ENCODE measurements at places on chromosomes 6 and 20.

- no peak for DNase-seq
These were observed 368.7 kb downstream of the HAO1 start for GRCh38 chr20:7571521-7572055.

- no peak for DNase-seq
These were observed 140.6 kb downstream of the MTHFD1L start for GRCh38 chr6:151005896-151006632.

DNA sequence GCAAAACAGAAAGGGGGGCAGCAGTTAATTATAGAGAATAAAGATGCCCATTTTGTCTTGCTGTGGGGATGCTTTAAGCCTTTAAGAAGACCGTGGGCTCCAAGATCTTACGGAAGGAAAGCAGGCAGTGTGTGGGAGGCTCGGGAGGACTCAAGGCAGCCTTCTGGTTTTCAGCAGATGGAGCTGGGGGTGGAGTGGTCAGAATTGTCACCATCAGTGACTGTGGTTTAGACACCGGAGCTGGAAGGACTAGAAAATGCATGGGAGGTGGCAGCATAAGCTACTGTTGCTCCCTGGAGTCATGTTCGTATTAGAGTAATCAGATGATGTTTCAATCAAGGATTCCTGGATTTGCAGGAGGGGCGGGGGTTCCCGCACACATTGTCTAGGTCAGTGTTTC, 3.7 kb downstream of the PHACTR1 start:
- no peak for DNase-seq

DNA sequence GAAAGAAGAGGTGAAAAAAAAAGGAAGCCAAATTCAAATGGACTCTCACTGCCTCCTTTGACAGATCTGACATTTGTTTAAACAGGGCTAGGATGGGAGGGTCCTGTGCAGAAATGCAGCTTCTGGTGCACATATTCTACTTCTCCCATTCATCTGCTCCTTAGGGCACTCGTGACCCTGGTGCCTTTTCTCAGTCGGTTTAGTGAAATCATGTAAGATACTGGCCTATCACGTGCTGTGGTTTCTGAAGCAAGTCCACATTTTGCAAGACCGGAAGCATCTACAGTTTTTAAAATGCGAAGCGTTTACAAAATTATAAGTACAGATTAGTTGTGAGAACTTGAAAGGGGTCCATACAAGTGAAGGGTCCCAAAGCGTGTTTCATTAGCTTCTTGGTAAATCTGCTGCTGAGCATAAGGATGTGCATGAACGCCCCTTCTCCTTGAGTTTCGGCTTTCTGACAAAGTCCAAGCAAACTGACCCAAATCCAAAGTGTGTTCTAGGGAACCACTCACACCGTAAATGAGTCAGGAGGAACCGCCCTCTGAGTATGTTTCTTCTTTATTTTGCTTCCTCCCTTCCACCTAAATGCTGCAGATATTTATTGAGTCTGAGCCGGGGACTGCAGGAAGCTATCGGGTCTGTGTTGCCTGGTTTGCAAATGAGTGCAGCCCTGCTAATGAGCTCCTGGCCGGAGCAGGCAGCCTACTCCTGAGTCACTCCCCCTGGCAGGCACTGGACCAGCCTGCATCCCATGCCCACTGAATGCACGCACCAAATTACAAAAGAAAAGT, 323.8 kb upstream of the JARID2 start:
- DNase-seq = no peak

GRCh38 chr6:39100358-39100757, 14.6 kb downstream of the SAYSD1 start:
- DNase-seq = no peak

- no peak for DNase-seq
These were observed 49.8 kb upstream of the ENPP5 start for GRCh38 chr6:46220352-46221221.

DNA sequence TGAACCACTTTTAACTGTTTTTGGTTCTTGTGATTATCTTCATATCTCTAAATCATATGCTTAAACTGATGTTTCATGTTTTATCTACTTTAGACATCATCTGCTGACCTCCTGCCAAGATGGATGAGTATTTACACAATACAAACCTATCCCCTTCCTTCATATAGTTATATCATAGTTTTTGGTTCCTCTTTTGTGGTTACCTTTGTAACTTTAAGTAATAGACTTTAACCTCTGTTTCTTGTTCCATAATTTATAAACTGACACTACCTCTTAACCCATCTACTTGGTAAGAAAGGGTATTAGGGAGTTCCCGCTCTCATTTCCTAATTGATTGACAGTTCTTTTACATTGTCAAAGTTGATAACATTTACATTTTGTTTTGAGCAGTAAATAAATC, 11.9 kb downstream of the PCMT1 start:
- DNase-seq = no peak

DNA sequence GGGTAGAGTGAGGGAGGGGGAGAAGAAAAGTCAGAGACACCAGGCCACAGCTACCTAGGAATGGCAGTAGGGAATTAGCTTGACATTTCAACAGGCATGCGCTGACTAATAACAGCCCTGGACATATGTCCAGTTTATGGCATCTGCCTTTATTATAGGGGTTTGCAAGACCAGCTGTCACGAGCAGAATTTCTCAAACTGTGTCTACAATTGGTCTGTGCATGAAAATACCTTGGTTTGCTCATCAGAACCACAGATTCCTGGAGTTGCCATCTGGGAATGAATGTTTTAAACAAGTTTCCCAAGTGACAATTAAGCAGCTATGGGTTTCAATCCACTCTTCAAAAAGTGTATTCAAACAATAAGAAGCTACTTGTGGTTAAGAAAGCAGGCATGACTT, 110.3 kb upstream of the ENPP5 start:
- DNase-seq = no peak

- peak; percentile 49 for DNase-seq
These were observed 838.4 kb downstream of the DHX35 start for GRCh38 chr20:39800548-39800947.

DNA sequence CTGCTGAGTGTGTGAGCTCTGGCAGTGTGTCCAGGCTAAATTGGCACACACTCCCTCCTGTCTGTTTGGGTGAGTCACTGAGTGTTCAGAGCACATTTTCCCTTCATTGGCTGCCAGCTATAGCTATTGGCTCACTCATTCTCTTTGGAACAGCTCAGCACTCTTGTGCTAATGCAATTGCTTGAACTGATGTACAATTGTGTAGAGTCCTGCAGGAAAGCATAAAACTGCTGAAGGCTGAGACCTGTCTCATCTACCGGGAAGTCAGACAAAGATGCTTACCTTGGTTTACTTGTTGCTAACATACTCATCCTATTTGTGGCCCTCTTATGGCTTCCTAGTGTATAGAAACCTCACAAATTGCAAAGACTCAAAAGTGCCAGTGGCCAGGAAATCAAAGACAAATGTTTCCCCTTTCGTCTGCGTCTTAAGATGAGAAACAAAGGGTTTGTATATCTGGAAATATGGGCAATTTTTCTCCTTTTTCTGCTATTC, 351.0 kb downstream of the BCKDHB start:
- DNase-seq = peak; percentile 86

DNA sequence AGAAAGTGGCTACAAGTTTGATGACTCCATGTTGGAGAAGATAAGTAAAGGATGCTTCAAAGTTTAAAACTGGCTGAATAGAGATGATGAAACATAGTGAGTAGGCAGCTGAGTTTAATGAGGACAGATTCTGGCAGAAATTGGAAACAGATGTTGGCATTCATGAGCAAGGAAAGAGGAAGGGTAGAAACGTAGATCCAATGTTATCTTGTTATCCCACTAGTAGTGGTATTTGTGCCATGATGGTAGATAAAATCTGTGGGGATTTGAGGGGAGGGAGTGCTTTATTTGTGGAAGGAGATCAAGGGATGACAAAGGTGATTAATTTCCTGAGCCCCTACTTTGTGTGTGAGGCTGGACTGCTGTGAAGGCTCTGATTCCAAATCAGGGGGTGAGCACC, 69.5 kb downstream of the MRAP2 start:
- DNase-seq = peak; percentile 12

- no peak for DNase-seq
These were observed 376.6 kb downstream of the DHX35 start for GRCh38 chr20:39338469-39339376.

- no peak for DNase-seq
These were observed 144.8 kb downstream of the BCKDHB start for GRCh38 chr6:80251321-80251720.

GRCh38 chr6:151199991-151200390, 39.8 kb upstream of the AKAP12 start:
- DNase-seq = no peak
